ENCODE measurements at places on chromosomes 12 and 14. TPM values are rescaled to one million over a fixed set of nuclear protein-coding genes. Genes with fewer than 3 reads are reported as not detected.

Gene CIDEB
- under 0.01 TPM for total RNA-seq

Gene OLR1
- 3.2 TPM for total RNA-seq

Gene TDRD9
- total RNA-seq: 0.18 TPM

DNA sequence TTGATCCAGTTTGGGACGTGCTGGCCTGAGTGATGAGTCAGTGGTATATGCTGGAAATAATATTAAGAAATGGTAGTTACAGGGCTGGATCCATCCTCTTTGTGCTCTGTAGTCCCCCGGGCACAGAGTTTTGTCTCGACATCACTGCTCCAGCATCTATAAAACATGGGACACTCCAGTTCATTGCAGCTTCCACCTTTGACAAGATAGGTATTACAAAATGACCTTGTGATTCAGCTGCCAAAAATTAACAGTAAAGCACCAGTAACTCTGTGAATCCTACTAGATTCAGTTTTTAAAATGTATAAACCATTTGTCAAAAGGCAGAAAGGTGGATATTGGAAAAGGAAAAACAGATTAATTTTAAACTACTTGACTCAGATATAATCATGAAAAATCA, 14.6 kb upstream of the GNG2 start:
- no peak overlapping the region for H3K4me3 ChIP-seq
- no peak for DNase-seq
- H3K4me1 ChIP-seq: peaks cover 3% of the 10 kb centered on the region
- H3K27me3 ChIP-seq: no peaks in the 10 kb centered on the region

- H3K4me3 ChIP-seq: no peak overlapping the region
- H3K27me3 ChIP-seq: no peaks in the 10 kb centered on the region
- no peak overlapping the region for H3K27ac ChIP-seq
- H3K36me3 ChIP-seq: no peaks in the 10 kb centered on the region
- no peak for DNase-seq
Measured at GRCh38 chr12:78328524-78328923, 497.8 kb downstream of the NAV3 start.

GRCh38 chr12:55067701-55068100, 47.9 kb downstream of the NEUROD4 start:
- DNase-seq: no peak
- H3K27ac ChIP-seq: no peak overlapping the region
- H3K36me3 ChIP-seq: no peaks in the 10 kb centered on the region
- H3K4me1 ChIP-seq: no peaks in the 10 kb centered on the region

DNA sequence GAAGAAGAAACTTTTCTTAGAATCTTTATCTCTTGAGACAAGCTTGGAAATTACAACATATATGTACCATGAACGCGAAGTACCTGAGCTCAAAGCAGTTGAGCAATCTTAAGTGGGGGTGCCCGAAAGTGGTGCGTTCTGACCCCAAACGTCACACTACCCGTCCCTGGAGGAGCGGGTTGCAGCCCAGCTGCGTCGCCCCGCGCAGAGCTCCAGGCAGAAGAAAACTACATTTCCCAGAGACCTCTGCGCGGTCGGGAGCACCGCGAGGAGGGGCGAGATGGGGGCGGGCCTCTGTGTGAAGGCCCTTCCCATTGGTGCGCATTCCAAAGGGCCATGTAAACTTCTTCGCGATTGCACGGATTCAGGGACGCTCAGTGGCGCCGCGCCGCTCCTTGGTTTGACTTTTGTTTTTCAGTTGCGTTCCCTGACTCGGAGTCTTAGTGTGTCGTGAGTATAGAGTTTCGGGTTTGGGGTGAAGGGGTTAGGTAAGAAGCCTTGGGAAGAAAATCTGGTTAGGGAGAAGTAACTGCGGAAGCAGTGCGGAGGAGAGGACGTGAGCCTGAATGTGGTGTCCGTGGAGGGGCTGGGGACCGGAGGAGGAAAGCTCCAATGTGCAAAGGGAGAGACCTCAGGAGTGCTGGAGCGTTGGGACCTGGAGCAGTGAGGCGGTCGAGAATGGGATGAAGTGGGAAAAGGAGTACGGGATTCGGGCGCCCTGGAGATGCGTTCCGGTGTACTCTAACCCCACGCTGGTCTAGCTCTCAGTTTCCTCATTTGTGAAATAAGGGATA, at the start of gene CCDC77:
Gene CCDC77 (plus strand): TSS at position 410 of the 794 bp plus-strand sequence. CDS start 7,740 bp downstream, outside the sequence.
- no peaks in the 10 kb centered on the region for H3K27me3 ChIP-seq
- peak within 1 kb of the TSS; percentile 6 for H3K27ac ChIP-seq
- peak within 1 kb of the TSS; percentile 83 for H3K4me3 ChIP-seq
- H3K4me1 ChIP-seq: no peaks in the 10 kb centered on the region
- H3K36me3 ChIP-seq: no peaks in the 10 kb centered on the region
